ENCODE measurements at places on chromosomes 13 and 19. TPM values are rescaled to one million over a fixed set of nuclear protein-coding genes. Genes with fewer than 3 reads are reported as not detected.

GRCh38 chr13:95207769-95208366 lies 93.4 kb downstream of the ABCC4 start:
- DNase-seq: no peak

DNA sequence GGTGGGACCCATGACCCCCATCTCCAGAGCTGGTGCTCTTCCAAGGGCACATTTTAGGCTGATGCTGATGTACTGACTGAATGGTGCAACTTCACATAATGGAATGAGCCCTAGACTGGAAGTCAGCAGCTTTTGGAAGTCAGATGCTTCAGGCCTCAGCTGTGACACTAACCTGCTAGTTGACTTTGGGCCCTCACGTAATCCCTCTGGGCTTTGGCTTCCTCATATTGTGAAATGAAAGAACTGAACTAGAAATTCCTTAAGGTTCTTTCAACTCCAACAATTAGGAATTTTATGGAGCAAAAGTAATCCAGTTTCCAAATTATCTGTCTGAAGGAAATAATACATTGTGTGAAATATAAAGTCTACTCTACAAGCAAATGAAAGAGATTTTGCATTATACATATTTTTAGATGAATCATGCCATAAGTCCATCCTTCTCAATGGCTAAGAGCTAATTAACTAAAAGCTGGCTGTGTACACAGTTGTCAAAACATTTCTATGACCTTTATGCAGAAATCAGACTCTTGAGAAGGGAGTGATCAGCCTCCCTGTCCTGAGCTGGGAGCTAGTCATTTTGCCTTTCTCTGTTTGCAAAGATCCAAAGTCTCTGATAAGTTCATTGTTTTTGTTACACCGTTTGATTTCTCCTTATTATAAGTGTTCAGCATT lies 204.2 kb downstream of the DCLK1 start:
- no peak for DNase-seq

DNA sequence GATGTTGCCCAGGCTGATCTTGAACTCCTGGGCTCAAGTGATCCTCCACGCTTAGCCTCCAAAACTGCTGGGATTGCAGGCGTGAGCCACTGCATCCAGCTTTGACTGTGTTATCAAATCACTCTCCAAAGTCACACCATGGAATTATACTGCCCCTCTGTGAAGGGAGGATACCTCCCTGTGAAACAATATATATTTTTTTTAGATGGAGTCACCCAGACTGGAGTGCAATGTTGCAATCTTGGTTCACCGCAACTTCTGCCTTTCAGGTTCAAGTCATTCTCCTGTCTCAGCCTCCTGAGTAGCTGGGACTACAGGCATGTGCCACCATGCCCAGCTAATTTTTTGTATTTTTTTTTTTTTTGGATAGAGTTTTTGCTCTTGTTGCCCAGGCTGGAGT lies 7.7 kb downstream of the TYK2 start:
- no peak for DNase-seq

KLHL1 gene
- not detected for total RNA-seq

DNA sequence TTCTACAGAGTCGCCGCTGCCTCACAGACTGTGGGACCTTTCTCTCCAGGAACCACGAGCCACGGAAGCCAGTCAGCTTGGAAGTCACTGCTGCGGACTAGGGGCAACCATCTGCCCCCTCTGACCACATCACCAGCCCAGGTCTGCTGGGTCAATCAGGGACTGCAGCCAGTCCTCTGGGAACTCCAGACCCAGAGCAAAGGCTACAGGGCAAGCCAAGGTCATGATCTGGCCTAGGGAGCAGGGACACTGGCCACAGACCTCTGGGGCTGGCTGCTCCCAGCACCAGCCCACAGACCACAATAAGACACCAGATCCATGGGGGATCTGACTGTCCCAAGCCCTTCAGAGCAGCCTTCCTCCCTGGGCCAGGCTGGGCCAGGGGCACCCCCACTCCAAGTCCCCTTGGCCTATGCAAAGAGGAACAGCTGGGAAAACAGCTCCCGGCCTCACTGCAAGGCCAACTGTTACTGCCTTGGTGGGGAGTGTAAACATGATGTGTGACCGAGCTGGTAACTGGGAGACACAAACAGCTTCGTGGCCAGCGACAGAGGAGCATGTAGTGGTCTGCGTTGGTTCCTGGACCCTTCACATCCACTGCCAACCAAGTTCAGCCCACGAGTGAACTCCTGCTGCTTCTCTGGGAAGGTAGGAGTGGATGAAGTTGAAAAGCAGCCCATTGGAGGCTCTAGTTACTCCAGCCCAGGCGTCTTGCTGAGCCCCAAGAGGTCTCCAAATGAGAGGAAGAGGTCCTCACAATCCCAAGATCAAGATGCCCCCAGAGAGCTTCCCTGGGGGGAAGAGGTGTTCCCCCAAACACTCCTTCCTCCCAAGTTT lies 1.5 kb downstream of the AKT2 start:
- peak; percentile 59 for DNase-seq

COL4A1 gene
- 5,210 TPM for total RNA-seq
